ENCODE measurements at places on chromosomes 16 and 17.

DNA sequence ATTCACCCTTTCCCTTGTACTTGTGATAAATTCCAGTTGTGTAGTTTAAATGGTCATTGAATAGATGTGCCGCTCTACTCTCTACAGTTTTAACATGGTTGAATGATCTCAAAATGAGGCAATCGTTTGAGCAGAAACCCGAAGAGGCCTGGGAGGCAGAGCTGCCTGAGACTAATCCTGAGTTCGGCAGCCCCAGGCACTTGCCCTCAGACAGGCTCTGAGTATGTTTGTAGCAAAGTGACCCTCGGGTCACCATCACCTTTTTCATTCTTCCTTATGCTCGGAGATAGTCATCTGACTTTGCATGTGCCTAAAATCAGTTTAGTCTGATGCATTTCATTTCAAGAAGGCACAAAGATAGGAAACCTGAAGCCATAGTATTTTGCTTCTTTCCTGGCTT is 184.0 kb upstream of the RBFOX1 start:
- DNase-seq: no peak

- no peak for DNase-seq
Observed at GRCh38 chr17:53093391-53093790, 729.3 kb upstream of the KIF2B start.

DNA sequence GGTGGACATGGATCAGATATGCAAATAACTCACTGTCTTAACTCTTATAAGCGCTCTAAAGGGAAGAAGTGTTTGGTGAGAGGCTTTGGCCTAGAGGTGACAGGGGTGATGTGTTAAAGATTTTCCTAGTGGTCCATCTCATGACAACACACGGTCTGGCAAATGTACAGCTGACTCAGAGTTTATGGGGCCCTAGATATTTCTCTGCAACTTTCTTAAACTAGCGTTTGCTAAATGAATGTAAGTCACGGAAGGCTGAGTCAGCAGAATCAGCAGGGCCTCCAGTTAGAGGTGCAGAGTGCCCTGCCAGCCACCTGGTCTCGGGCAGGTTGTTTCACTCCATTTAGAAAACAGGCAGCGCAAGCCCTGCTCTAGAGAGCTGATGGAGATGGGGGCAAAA is 40.1 kb downstream of the CLEC16A start:
- no peak for DNase-seq

GRCh38 chr16:11431915-11432465 is 86.7 kb downstream of the RMI2 start:
- no peak for DNase-seq

- no peak for DNase-seq
Observed at GRCh38 chr16:78583441-78583840, 484.0 kb downstream of the WWOX start.

DNA sequence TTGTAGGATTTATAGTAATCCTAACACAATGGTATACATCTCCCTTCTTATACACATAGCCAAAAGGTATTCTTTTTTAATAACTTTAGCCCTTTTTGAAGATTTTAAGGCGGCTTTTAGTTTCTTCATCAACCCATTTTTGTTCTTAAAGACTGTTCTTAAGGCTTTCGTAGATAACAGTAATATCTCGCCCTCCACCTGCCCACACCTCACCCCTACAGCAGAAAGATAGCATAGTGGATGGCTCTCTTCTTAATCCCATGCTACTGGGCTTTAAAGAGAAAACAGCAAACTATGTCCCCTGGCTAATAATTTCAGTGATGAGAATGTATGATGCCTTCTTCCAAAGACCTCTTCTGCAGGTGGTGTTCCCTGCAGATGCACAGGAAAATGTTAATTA is 8.6 kb downstream of the IGSF6 start:
- no peak for DNase-seq

DNA sequence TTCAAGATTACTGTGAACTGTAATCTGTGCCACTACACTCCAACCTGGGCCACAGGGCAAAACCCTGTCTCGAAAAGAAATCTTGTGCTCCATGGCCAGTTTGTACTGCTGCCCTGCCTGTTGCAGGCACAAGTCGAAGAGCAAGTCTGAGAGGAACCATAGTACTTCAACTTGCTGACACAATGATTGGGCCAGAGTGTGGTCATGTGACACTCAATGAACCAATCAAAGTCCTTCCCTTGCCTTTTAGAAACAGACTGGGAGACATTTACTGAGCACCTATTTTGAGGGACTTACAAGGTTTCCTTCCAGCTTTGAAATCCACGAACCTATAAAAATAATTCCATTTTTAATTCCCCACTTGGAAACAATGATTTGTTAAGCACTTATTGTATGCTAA is 39.8 kb upstream of the TMC5 start:
- no peak for DNase-seq

- DNase-seq: peak; percentile 50
Observed at GRCh38 chr17:59848778-59849177, 44.0 kb downstream of the TUBD1 start.

DNA sequence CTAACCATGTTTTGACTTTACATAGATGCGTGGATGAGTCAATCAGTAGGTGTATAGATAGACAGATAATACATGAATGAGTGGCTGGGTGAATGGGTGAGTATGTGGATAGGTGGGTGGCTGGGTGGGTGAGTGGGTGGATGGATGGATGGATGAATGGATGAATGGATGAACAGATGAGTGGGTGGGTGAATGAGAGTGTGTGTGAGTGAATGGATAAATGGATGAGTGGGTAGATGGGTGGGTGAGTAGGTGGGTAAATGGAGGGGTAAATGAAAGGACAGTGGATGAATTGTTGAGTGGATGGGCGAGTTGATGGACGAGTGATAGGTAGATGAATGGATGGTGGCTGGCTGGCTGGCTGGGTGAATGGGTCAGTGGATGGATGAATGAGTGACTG is 23.2 kb downstream of the C16orf95 start:
- no peak for DNase-seq

DNA sequence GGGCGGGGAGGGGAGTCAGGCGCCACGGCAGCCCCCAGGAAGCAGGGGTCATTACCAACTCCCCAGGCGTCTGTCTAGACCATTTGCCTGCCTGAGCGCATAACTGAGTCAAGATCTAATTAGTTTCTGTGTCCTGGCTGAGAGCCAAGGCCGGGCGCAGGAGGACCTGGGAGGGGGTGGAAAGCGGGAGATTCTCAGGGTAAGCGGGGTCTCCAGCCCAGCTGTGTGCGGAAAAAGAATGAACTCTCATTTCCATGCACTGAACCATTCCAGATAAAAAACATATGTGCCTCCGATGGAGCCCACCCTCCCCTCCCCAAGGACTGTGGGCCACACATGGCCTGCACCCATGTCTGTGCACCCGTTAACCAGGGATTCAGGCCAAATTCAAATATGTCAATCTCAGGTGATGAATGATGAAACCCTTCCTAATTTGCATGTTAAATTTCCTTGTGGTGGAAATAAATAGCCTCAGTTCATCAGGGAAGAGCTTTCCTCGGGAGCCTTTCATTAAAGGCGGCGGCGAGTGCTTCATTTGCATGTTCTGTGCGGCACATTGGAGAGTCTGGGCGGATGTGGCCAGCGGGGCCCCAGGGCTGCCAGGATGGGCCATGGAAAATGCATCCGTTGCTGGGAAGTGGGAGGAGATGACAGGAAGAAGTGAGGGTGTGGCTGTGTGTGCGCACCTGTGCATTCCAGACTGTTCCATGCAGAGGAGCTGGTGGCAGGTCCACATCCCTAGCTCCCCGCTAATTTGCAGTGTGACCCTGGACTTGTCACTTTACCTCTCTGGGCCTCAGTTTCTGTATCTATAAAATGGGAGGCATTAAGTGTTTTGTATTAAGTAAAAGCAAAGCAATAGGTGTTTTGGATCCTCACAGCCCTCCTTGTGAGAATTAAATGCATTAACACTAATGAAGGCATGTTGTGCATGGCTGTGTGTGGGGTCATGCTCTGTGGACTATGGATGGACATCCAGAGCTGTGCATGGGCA is 151.1 kb downstream of the SDK2 start:
- DNase-seq: no peak

GRCh38 chr17:17712268-17712924 is 31.1 kb downstream of the RAI1 start:
- DNase-seq: no peak

DNA sequence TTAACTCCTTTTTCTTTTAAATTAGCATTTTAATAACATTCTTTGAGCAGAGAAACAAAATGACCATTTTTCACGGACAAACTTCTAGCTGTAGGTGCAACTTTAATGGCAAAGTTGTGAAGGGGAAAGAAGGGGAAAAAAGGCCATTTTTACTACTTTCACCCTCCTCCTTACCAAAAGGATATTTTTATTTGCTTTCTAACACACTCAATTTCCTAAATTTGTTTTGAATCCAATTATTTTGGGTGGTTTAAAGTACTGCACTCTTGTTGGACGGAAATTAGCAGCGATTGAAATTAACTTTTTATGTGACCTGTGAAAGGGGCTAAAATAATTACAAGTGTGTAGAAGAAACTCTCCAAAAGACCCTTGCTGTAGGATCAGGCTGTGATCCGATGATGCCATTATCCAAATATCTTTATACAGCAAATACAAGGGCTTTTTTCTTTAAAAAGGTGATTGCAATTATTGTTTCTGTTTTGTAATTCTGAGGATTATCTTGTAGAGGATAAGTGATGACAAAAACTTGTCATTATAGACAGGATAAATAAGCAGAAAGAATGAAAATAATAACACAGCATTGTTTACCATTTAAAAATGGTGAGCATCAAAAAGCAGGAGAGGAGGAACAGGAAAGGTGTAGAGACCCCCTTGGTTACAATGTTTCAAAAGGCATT is 42.4 kb downstream of the SNX11 start:
- DNase-seq: no peak

DNA sequence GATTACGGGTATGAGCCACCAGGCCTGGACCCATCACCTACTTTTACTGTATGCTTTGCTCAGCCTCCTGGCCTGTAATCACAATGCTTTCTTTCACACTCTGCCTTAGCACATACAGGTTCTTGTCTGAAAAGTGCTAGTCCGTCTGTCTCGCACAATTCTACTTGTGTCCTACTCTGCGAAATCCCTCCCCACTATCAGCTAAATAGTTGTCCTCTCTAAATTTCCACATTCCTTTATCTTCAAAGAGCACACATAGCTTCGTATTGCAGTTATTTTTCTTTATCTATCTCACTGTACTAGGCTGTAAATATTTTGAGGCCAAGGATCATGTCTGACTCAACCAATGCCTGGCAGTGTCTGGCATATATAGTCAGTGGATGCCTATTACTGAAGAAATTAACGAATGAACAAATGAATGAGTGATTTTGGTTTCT is 38.5 kb upstream of the ETV4 start:
- no peak for DNase-seq

GRCh38 chr17:73783945-73784603 is 139.8 kb upstream of the SDK2 start:
- no peak for DNase-seq

DNA sequence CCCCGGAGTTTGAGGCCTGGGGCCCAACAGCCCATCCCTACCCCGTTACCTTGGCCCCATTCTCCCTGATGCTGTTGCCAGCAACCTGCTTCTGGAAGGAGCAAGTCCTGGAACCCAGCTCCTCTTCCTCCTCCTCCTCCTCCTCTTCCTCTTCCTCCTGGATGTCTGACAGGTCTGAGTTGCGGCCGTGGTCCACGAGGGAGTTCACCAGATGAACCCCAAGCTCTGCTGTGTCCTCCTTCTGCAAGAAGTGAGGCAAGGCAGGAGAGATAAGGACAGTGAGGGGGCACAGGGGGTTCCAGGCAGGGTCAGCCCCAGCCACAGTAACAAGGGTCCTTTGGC is 18.7 kb downstream of the TSPOAP1 start:
- no peak for DNase-seq

- no peak for DNase-seq
Observed at GRCh38 chr17:68646626-68647526, 45.7 kb upstream of the FAM20A start.
